ENCODE measurements at places on chromosomes 6 and 20.
A peak's percentile ranks its signal among the peaks of the same experiment; 100 is the strongest.

DNA sequence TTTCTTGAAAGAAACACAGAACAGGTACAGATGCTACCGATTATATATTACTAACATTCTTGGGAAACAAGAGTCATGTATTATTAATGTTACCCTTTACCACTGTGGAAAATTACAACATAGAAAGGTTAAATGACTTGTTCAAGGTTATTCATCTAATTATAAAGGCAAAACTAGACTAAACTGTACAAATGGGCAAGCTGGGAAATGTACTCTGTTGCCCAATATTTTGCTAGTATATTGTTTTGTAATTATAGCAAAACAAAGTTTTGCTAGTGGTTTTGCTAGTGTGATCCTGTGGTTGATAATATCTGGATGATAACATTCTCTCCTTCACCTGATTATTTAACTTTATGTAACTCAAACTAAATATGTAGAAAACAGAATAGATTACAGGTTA, 96.5 kb downstream of the TINAG start:
- DNase-seq = no peak

GRCh38 chr6:37920667-37921066, 101.1 kb downstream of the ZFAND3 start:
- DNase-seq = no peak

GRCh38 chr20:25065625-25066338, 7.8 kb upstream of the ACSS1 start:
- DNase-seq = peak; percentile 78

DNA sequence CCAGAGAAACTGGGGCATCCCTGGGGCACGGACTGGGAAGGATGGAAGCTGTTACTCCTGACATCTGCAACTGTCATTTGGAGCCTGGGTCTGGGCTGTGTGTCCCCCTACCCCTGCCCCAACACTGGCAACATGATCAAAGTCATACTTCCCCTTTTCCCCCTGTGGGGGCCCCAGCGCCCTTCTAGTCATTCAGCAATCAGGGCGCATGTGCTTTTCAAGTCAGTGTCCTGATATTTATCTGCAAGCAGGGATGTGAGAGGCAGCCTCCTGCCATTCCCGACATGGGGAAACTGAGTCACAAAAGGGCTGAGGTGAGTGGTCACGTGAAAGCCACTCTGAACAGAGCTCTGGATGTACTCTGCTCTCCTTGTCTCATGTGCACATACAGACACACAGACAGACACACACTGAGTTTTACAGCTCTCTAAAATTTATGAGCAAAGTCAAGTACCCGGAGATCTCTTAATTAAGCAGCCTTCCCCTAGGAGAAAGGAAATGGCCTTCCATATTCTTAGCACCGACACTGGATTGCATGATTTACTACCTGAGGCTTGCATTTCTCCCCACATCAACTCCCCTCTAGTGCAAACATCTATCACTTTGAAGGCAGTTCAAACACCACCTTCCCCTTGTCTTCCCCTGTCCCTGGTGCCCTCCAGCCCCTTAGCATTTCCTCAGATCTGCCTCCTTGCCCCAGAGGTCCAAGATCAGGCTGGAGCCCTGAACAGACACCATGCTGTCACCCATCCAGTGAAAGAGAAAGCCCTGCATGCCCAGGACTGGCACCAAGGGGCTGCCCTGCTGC, 170.7 kb downstream of the CDC5L start:
- DNase-seq = no peak

DNA sequence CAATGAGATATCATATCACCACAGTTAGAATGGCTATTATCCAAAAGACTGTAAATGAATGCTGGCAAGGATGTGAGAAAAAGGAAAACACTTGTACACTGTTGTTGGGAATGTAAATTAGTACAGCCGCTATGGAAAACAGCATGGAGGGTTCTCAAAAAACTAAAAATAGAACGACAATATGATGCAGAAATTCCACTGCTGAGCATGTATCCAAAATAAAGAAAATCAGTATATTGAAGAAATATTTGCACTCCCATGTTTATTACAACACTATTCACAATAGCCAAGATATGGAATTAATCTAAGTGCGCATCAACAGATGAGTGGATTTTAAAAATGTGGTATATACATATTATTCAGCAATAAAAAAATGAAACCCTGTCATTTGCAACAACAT, 898.9 kb upstream of the MAN1A1 start:
- DNase-seq = no peak

DNA sequence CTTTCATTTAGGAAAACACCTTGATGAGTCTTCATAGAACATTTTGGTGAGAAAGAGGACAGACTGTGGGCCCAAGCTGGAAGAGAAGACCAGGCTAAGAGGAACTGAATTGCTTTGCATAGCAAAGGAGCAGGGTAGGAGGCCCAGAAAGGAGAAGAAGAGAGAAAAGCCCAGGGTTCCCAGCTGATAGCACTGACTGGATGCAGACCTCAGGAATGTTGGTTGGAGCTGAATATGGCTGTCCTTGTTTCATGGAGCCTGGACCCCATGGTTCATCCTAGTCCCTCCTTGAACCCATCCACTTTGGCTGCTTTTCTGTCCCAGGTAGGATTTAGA, 18.0 kb upstream of the ZFAND3 start:
- DNase-seq = no peak

DNA sequence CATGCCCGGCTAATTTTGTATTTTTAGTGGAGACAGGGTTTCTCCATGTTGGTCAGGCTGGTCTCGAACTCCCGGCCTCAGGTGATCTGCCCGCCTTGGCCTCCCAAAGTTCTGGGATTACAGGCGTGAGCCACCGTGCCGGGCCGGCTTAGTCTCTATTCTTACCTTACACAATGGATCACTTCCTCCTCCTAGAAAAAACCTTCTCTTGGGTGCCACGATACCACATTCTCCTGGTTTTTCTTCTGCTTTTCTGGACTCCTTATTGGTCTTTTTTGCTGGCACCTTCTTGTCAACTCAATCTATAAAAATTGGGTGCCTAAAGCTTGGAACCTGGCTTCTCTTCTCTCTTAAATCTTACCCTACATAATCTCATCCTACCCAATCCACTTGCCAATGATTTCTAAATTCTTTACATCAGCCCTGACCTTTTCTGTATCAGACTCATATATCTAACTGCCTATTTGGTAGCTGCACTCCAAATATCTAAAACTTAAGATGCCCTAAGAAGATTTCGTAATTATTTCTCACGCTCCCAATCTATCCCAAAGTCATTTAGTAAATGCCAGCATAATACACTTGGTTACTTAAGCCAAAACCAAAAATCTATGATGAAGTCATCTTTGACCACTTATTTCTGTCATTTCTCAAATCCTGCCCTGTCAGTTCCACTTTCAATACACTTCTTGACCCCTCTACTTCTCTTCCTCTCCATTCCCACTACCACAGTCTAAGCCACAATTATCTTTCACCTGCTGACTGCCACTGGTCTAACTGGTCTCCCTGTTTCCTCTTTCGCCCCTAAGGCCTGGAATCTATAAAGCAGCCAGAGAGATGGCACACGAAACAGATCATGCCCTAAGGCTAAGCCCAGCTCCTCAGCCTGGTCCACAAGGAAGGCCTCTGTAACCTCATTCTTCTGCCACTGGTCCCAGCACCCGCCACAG, 43.2 kb downstream of the ELMO2 start:
- no peak for DNase-seq

DNA sequence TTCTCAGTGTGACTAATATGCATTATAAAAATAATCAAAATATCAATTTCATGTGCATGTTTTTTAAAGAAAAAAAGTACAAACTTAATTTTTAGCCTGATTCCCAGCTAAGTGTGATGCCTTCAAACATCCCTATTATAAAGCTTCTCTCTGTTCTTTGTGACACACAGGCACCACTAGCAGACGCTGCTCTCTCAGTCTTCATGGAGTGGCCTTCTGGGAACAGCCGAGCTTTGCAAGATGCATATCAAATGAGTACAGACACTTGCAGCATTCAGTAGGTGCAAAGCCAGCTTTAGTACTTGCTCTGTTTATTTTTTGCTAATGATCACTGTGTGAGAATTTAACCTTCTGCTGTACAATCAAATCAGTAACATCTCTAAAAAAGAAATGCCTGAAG, 340.0 kb downstream of the ADGRB3 start:
- DNase-seq = peak; percentile 71

- no peak for DNase-seq
These were observed 300.1 kb downstream of the CDH26 start for GRCh38 chr20:60258255-60258863.

DNA sequence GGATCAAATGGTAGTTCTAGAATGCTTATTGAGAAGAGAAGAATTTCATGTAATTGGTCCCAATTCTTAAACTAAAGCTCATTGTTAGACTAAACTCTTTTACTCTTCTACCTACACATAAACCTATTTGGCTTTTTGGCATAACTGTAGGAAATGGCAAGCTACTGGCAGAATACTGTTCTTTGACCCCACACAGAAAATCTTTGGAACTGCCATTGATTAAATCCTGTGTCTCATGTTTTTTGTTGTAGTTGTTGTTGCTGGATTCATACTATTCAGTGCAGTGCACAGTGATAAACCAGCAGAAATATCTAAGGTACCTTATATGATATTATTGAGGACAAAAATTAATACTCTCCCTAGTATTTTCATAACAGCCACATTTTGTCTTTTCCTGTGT, 242.1 kb upstream of the SGK1 start:
- no peak for DNase-seq

DNA sequence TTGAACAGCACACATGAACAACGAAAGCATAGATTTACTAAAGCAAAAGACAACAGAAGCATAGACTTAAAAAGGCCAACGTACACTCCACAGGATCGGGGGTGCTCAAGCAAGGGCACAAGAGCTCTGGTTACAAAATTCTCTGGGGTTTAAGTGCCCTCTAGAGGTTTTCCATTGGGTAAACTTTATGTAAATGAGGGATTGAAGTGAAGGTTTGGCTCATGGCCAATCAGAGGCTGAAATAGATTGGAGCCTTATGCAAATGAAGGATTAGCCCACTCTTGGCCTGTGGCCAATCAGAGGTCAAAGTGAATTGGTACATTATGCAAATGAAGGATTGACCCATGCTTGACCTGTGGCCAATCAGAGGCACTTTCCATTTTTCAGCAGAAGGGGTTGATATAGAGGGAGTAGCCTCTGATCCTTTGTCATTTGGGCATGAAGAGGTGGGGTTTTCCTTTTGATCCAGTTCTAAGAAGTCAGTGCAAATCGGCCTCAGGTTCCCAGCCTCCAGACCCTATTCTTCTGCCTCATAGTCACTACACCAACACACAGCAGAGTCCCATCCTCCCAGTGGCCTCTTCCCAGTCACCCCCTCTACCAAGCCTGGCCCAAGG, 244.9 kb downstream of the THBS2 start:
- peak; percentile 11 for DNase-seq

GRCh38 chr6:10230531-10230930, 184.3 kb downstream of the TFAP2A start:
- DNase-seq = no peak

- DNase-seq = no peak
These were observed 57.5 kb upstream of the TMEM181 start for GRCh38 chr6:158502263-158502950.

DNA sequence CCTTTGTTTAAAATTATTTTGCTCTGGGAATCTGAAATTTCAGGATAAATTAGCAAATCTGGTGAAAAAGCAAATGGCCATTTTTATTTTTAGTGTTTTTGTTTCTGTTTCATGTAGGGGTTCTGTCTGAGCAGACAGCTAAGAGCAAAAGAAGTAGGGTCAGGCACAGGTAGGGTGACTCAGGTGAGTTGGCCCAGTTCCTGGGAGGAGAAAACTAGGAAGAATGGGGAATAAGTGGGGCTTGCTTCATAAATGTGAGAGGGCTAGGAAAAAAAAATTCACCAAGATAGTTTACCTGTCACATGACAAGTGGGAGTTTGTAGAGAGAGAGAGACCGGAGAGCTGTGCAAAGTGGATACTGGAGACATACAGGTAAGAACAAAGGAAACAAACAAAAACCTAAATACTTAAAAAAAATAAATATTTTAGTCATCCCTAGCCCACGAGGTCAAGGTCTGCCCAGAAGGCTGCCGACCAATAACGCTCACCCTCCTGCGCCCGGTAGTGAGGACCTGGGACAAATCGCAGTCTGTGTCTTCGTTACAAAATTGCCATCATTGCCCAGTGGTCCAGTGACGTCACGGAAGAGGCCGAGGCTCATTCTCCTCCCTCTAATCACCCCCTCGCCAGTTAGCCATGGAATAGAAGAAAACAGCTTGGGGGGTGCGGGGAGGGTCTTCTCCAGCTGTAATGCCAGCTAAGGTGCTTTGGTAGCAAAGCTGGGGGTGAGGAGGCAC, 2.3 kb downstream of the THBD start:
- no peak for DNase-seq

- DNase-seq = no peak
These were observed 125.1 kb upstream of the COL21A1 start for GRCh38 chr6:56372406-56372995.

DNA sequence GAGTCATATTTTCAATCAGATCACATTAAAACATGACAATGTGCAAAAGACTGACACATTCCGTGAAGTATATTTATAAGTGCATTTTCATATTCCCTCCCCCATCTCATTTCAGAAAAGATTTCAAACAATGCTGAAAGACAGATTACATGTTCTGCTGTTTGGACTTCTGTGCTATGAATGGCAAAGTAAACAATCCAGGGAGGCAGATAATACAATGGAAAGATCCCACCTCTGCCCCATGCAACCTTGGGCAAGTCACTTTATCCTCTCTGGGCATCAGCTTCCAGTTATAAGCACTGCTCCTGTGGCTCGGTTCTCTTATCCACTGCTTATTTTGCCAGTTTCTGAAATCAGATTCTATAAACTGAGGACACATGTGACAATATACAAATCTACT, 110.2 kb downstream of the RCAN2 start:
- DNase-seq = no peak

DNA sequence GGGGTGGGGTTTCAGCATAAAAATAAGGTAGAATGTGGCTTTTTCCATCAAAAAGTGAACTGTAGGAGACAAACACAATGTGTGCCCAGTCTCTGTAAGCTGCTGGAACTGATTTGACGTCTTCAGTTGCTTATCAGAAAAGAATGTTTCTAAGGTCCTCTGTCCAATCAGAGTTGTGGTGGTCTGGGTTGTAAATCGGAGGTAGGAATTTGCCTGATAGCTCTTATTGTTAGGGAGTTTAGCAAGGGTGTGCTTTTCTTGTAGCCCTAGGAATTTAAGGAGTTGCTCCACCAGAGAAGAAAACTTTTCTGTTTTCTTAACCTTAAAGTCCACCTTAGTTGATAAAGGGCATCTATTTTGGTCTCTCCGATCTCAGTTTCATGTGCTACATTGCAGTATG, 10.4 kb upstream of the SSTR4 start:
- DNase-seq = no peak

DNA sequence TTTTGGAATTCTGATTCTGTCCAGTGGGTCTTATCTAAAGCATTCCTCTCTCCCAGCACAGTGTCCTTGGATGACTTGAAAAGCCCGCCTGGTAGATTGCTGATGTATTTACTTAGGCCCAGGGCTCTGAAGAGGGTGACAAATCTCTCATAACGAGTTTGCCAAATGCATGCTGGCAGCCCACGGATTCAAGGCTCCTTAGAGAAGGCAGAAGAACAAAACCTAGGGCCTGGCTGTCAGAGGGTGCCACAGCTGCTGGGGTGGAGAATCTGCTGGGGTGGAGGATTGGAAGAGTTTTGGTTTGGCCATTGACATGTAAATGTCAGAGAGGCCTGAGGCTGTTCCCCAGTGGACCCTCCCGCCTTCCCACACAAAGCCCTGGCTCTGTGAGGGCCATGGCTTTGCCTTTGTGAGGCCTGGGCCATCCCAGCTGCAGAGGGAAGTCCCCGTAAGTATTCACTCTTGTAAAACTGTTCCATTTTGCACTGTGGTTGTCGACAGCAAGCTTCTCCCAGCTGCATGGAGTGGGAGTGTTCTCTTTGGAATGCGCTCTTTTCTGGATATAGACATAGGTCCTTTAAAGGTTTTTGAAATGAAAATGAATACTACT, 50.3 kb downstream of the ANKRD6 start:
- peak; percentile 58 for DNase-seq

Measured in NCI-H82 (cell line).